ENCODE measurements at places on chromosomes 11 and 22.

GRCh38 chr11:11958403-11959231, 49.8 kb downstream of the DKK3 start:
- DNase-seq: no peak

DNA sequence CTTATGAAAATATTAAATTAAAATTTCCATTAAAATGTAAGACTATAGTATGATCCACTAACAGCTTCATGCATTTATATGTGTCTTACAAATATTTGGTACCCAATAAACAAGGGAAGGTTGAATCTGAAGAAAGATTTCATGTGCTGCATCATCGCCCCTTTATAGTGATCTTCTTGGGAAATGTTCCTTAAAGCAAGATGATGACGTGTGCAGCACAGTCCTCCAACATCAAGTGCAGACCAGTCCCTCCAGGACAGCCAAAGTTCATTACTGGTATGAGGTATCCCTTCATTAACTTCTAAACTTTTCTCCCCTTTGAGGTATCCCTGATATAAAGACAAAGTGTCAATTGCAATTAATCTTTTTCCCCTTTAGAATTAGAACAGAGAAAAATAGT, 567.0 kb downstream of the METTL15 start:
- no peak for DNase-seq

- DNase-seq: no peak
Measured at GRCh38 chr11:75450826-75451821, 18.1 kb upstream of the KLHL35 start.

DNA sequence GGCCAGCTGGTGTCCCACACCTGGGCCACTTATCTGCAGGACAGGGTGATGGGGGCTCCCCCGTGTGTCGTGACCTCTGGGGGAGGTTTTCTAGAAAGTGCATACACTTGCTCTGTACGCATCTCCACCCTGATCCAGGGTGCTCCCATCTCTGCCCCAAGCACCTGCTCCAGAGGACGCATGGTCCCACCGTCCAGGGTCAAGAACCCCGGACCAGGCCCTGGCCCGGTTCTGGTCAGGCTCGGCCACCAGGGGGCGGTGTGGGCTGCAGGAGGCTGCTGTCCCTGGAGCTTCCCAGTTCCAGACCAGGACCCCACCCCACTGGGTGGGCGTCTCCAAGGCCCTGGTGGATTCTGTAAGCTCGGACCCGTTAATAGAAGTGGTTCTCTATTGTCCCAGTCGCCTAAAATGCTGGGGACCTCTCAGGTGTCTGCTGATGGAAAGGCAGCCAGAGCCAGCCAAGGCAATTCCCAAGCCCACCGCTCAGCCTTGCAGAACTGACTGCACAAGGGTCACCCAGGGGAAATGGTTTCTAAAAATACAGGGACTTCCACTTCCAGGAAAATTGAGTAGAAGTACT, 34.7 kb upstream of the SEPTIN5 start:
- no peak for DNase-seq

DNA sequence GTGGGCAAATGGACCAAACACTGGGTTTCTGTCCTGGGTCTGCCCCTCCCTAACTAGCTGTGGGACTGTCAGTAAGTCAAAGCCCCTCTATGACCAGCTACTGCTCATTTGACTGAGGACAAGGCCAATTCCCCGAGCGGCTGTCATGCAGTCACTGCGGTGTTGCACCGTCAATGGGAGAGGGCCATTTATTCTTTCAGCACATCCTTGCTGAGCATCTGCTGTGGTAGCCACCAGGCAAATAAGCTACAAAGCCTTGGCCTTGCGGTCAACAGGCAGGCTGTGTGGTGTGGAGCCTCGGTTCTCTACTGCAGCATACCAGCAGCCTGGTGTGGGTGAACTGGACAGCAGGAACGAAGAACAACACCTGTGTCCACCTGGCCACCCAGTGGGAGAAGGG, 25.8 kb upstream of the SERPIND1 start:
- DNase-seq: no peak

- DNase-seq: peak; percentile 8
Measured at GRCh38 chr11:102007567-102008437, 39.4 kb upstream of the CFAP300 start.

- DNase-seq: no peak
Measured at GRCh38 chr22:29202212-29203192, 3.2 kb upstream of the EMID1 start.

GRCh38 chr11:113293936-113294335, 20.4 kb upstream of the TTC12 start:
- DNase-seq: no peak

DNA sequence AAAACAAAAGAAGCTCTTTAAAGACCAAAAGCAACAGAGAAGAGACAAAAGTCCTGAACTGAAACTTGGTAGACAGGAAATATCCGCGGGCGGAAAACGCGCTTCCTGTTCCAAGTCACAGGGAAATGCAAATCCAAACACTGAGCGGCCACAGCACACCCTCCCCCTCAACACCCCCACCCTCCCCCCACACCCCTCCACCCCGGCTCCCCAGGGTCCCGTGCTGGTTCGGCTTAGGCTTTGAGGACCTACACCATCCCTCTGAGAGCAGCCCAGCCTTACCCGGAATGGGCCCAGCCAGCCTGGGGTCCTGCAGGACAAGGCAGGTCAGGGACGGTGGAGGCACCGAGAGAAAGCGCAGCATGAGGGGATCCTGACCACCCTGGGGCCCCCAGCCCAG, 160.4 kb downstream of the BRD1 start:
- no peak for DNase-seq

GRCh38 chr11:130174642-130175041, 15.1 kb downstream of the ST14 start:
- no peak for DNase-seq

DNA sequence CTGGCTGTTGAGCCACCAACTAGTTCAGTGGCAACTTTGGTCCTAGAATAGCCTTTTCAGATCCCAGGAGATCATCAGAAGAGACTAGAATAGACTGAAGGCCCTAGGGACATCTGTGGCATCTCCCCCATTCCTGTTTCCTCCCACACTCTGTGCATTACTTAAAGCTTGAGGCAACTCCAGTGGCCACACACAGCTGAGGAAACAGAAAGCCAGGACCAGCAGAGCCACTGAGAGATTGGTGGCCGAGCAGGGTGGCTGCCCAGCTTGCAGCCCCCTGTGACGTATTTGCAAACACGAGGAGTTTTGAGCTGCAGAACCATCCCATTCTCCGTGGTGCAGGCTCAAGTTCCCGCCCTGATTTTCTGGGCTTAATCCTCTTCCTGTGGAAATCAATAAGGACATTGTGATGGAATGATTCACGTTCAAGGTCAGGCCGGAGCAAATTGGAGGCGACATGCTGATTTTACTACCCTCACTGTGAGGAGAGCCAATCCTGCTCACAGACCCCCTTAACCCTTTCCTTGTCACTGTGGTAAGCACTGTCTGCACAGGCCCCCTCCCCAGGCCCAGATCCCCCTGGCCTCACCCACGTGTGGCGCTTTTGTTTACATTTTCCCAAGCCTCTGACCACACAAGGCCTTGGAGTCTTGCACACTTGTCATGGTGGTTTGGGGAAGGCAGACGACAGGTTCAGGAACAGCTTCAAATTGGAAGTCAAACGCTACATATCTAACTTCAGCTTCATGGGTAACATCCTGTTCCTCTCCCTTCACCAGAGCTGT, 69.1 kb upstream of the MYOD1 start:
- DNase-seq: no peak

- DNase-seq: no peak
Measured at GRCh38 chr11:112797648-112798293, 163.4 kb upstream of the NCAM1 start.

Data from fibroblast of skin of left biceps (primary cell).